ENCODE measurements at places on chromosomes 16 and 17.
A peak's percentile ranks its signal among the peaks of the same experiment; 100 is the strongest.

GRCh38 chr16:15621456-15621855 is 21.5 kb downstream of the MARF1 start:
- DNase-seq: no peak

DNA sequence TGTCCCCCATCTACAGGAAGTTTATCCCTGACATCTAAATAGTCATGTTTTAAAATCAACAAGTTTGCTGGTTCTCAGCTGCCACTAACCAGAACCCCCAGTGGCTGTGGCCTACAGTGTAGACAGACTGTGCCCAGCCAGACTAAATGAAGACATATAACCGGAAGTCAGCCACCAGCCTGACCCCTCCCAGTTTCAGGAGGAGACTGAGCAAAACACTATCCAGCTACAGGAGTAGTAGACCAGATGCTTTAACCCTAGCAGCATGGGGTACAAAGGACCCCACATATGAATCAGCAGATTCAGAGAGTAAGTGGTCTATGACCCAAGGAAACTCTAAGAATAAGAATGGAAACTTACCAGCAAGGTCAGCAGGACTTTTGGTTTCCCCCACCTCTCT is 83.4 kb downstream of the HIC1 start:
- DNase-seq: peak; percentile 31

DNA sequence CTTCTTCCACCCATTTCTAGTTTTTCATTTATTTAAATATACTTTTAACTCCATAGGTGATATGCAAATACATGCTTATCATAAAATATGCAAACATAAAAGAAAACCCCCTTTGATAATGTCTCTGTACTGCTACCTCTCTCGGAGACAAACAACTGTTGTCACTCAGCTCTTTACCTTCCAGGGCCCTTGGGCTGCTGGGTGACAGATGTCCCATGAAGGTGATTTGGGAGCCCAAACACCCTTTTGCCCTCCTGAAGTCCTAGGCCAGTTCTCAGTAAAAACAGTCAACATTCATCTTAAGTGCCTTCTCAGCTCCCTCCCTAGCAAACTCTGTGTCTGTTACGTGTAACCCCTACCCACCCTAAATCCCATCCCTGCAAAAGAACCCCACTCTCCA is 37.5 kb downstream of the CHD9 start:
- DNase-seq: no peak

DNA sequence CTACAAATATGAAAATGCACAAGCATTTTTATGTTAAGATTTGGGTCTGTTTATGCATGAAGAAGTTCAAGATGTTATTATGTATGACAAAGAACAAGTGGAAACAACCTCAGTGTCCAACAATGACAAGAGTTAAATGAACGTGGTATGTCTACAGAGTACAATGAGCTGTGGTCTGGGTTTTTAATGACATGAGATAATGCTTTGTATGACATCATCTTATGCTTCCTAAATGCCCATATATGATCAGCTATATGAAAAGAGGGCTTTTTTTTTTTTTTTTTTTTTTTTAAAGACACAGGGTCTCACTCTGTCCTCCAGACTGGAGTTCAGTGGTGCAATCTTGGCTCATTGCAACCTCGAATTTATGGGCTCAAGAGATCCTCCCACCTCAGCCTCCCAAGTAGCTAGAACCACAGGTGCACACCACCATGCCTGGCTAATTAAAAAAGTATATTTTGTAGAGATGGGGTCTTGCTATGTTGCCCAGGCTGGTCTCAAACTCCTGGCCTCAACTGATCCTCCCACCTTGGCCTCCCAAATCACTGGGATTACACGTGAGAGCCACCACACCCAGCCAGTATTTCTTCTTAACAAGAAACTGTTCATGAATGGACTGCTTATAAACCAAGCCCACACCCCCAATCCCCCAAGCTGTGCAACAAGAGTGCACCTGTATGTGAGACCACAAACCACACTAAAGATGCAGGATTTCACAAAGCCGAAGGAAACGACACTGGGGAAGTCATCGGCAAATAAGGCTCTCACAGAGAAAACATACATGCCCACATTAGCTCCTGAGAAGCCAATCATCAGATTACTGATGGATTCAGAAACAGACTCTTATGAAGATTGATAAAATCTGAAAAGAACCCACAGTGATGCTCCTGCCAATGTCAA is 114.5 kb downstream of the CPPED1 start:
- DNase-seq: no peak
